ENCODE measurements at places on chromosomes 7 and 10.

DNA sequence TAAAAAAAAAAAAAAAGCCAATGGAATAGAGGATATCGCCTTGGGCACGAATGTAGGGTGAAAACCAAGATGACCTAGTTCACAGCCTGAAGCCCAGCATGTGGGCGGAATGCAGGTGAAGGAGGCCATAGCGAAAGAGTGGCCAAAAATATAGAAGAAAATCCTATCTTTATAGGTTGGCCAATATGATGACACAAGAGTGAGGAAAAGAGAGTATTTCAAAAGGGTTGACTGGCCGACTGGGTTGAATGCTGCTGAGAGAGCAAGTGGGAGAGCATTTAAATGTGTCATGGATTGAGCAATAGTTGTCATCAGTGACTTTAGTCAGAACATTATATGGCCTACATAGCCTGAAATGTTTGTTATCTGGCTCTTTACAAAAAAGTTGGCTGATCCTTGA, 17.2 kb upstream of the GLI3 start:
- no peak for DNase-seq

- peak; percentile 93 for DNase-seq
Measured at GRCh38 chr7:1227814-1228544, 4.7 kb upstream of the UNCX start.

- DNase-seq: no peak
Measured at GRCh38 chr7:93148144-93148543, at the start of gene SAMD9L. Gene SAMD9L, minus strand, starts transcription at chr7:93148385. Its CDS starts 12,414 bp downstream, at chr7:93135971.

DNA sequence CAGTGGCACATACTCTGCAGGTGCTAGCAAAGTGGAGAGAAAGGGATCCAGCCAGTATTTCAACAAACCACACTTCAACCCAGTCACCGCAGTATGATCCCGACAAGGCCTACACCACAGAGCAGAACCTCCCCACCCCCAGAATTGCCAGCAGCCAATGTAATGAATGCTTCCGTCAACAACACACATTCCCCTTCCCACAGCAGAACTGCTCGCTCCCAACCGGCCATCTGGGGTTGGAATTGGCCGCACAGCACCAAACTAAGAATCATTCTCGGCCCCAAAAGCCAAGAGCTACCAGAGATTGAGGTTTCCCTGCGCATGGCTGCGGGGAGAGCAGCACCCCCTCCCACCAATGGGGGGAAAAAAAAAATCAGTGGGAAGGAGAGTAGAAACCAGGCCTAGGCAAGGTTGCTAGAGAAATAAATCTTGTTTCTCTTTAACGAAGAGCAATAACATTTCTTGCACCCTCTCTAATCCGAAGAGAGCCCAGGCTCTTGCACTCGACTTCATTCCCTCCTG, 1.1 kb downstream of the WASL start:
- peak; percentile 71 for DNase-seq

DNA sequence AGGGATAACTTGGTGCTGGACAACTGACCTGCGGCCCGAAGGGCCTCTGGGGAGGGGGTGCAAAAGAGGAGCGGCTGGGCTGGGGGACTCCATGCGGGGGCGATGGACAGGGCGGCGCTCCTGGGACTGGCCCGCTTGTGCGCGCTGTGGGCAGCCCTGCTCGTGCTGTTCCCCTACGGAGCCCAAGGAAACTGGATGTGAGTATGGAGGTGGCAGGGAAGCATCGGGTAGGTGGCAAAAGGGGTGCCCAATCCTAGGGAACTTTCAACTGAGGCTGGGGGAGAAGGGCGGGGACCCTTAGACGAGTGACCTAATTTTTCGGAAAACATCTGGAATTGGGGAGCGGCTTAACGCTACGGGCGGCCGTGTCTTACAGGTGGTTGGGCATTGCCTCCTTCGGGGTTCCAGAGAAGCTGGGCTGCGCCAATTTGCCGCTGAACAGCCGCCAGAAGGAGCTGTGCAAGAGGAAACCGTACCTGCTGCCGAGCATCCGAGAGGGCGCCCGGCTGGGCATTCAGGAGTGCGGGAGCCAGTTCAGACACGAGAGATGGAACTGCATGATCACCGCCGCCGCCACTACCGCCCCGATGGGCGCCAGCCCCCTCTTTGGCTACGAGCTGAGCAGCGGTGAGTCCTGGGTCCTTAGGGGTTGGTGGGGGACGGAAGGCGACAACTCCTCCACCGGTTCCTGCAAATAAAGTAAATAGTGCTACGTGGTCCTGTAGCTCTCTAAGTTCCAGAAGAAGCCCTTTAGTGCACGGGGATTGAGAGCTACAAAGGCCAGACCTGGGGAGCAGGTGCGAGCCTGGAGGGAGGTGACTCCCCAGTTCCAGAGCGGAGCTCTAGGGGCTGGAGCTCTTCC, 622 bp downstream of the WNT16 start:
- no peak for DNase-seq

GRCh38 chr10:122561212-122561611, 658 bp downstream of the DMBT1 start:
- DNase-seq: no peak
